ENCODE measurements at places on chromosomes 11 and 22. TPM values are rescaled to one million over a fixed set of nuclear protein-coding genes. Genes with fewer than 3 reads are reported as not detected.

DNA sequence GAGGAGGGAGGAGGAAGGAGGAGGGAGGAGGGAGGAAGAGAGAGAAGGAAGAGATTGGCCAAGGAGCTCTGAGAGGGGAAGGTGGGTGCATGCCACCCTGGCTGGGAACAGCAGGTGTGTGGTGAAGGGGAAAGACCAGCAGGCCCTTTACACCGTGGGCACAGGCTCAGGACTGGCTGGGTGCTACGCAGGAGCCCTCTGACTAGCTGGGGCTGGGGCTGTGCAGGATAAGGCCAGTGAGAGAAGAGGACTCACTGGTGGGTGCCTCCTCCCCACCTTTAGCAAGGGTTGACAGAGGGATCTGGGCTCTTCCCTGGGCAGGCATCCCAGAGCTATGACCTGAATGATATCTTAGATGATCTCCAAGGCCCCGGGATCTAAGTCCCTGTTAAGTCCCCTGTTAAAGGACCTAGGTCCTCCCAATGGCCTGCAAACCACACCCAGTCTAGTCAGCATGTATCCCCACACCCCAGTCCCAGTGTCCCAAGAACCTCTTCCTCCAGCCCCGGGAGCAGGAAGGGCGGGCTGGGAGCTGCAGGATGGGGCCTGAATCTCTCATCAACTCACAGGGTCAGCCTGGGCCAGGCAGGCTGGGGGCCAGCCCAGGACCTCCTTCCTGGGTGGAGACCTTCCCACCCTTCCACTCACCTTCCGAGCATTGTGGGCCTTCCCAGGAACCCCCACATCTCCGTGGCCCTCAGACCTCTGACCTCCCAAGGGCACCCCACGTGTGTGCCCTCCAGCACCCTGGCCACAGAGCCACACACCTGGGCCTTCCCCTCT is 55.4 kb downstream of the CDKN1C start:
- peak; percentile 52 for DNase-seq

GRCh38 chr11:45204761-45205160 is 58.3 kb downstream of the PRDM11 start:
- no peak for DNase-seq

GRCh38 chr11:1827095-1827813 is 7.5 kb upstream of the SYT8 start:
- DNase-seq, result peak; percentile 80

GRCh38 chr22:48881326-48881980 is 946.2 kb downstream of the BRD1 start:
- DNase-seq, result peak; percentile 44

DNA sequence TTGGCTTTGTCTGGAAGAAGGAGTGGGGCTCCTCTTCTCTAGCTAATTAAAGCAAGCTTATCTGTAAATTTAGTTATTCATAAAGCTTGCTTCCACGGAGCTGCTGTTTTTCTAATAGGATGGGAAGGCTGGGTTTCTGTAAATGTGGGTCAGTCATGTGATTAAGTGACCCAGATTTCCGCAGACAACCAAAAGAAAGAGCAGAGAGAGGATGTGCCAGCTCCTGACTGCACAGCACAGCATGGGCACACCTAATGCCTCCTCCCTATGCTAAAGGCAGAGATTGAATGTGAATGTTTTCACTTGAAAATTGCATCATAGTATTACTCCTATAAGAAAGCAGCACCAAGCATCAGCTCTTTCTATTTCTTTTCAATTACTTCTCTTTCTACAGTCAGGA is 160.2 kb downstream of the FAT3 start:
- no peak for DNase-seq

DNA sequence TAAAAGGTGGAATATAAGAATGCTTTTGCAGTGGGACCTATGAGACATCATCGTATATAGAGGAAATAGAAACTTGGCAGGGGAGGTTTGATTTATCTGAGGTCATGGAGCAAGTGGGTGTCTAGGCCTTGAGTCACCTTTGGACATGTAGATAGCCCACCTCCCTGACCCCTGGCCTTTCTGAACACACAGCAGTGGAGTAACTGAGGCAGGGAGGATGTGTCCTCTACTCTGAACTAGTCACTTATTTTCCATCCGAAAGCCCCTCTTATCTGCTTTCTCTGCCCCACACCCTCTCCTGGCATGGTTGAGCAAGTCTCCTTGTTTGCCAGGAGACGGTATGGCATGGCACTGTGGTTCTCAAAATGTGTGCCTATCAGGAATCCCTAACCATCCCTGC is 7.9 kb downstream of the CD82 start:
- DNase-seq, result no peak

- no peak for DNase-seq
Measured at GRCh38 chr11:34588023-34588422, 32.9 kb upstream of the EHF start.

GRCh38 chr22:46738647-46739093 is 618 bp upstream of the CERK start:
- DNase-seq, result no peak

GRCh38 chr22:21622011-21622918 is 7.6 kb downstream of the YDJC start:
- no peak for DNase-seq

Gene KRTAP5-11
- total RNA-seq, result not detected

Gene RFPL2
- not detected for total RNA-seq

Gene LRRN4CL
- 2.0 TPM for total RNA-seq
